ENCODE measurements at places on chromosomes 3 and 15.

DNA sequence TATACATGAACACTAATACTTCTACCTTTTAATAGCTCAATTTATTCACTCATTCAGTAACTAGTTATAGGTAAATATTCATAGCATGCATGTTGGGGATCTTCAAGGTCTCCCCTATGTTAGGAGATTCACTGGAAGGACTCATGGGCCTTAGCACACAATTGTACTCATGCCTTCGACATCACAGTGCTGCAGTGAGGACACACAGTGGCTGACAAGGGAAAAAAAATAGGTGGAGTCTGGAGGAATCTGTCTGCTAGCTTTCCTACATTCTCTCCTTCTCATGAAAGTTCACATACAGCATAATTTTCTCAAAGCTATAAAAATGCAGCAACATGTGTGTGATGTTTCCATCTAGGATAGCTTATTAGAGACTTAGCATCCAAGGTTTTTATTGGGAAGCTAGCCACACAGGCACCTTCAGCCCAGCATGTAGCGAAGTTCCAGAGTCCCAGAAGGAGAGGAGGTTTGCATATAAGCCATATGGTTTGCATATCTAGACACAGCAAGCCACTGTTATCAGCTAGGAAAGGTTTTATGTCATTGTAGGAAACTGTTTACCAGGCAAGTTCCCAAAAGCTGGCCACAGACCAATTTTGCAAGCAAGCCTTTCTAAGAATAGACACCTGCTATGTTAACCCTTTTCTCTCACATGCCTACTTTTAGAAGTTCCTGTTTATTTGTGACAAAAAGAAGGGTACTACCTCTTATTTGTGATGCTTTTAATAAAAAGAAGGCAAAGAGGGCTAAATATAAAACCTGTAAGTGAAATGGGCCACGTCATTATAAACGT, 46.4 kb downstream of the MORC1 start:
- DNase-seq: no peak
- no peak overlapping the region for H3K27ac ChIP-seq
- peaks cover 15% of the 10 kb centered on the region for H3K27me3 ChIP-seq
- H3K4me3 ChIP-seq: no peak overlapping the region
- peaks cover 9% of the 10 kb centered on the region for H3K4me1 ChIP-seq

DNA sequence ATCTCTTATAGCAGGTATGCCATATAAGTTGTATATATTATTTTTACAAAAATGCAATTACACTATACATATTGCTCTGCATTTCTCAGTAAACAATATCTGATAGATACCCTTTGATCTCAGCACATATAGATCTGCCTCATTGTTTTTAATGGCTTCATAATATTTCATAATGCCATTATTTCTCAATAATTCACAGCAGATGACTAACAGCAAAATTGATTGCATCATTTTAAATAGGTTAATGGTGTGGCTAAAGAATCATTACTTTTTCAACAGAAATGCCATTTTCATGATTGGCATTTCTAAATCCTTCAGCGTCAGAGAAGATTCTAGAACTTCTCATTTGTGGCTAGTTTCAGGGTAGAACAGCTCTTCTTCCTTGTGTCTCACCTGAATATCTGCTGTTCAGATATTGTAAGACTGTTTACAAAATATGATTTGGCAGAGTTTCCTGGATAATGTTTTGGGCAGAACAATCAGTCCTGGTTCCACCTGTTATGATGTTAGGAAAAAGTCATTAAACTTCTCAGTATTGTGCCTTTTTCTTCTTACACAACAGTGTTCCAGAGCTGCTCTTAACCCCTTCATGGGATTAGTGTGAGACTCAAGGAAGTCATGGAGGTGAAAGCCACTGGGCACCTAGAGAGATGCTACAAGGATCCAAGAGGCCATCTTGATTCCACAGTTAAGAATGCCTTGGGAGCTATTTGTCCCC, 397.6 kb upstream of the THBS1 start:
- H3K4me1 ChIP-seq: no peaks in the 10 kb centered on the region
- H3K36me3 ChIP-seq: no peaks in the 10 kb centered on the region
- H3K27me3 ChIP-seq: peaks cover 8% of the 10 kb centered on the region
- no peak for DNase-seq
- no peak overlapping the region for H3K4me3 ChIP-seq

DNA sequence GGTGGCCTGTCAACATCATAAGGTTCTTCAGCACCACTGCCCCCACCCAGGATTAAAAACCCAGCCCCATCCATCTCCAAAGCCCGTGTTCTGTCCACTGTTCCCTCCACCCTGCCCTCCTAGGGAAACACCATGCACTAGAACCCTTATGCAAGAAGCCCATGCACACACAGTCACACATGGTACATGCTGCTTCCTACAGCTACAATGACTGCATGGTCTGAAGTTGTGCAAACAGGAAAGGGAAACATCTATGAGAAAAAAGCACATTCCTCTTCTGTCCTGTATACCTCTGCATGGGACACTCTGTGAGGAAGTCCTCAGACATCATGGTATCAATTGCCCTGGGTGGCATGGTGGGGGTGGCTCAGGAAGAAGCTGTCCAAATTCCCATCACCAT, 108.6 kb upstream of the MRPS22 start:
- H3K27ac ChIP-seq: no peak overlapping the region
- H3K4me3 ChIP-seq: no peak overlapping the region
- peaks cover 12% of the 10 kb centered on the region for H3K27me3 ChIP-seq

DNA sequence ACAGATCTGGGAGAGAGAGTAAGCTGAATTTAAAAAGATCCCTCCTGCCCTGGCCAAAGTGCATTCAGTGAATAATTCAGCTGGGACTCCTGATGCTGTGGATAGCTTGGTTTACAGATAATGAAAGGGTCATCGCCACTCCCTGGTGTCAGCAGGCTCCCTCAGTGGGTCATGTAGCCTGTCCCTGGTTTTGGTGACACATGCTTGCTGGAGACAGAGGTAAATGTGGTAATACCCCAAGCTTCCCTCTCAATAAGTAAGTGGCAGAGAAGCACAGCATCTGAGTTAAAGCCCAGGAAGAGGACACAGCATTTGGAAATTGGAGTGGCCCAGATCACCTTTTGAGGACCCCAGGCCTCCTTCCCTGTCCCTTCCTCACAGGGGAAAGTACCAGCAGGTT, 1.8 kb downstream of the TMEM115 start:
- H3K4me1 ChIP-seq: peaks cover 48% of the 10 kb centered on the region
- DNase-seq: no peak
- H3K36me3 ChIP-seq: peaks cover 36% of the 10 kb centered on the region
- H3K4me3 ChIP-seq: peak overlapping the region; percentile 99
- no peaks in the 10 kb centered on the region for H3K27me3 ChIP-seq

DNA sequence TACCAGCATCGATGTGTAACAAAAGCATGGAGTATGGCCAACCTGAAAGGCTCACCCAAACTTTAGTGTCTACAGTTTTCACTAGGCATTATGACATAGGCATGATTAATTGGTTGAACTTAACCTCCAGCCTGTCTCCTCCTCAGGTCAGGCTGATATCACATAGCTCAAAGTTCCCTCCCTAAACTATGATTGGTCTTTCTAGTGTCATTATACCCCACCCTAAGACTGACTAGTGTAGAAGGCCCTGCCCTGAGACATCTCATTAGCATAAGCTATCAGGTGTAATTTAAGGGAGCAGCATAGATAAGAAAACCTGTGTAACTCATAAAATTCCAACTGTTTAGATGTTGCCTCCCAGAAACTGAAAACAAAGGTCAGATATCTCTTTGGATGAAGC, 195.2 kb downstream of the ALCAM start:
- H3K36me3 ChIP-seq: peaks cover 2% of the 10 kb centered on the region
- H3K27me3 ChIP-seq: no peaks in the 10 kb centered on the region
- no peaks in the 10 kb centered on the region for H3K4me1 ChIP-seq
- no peak overlapping the region for H3K27ac ChIP-seq
- no peak overlapping the region for H3K4me3 ChIP-seq

DNA sequence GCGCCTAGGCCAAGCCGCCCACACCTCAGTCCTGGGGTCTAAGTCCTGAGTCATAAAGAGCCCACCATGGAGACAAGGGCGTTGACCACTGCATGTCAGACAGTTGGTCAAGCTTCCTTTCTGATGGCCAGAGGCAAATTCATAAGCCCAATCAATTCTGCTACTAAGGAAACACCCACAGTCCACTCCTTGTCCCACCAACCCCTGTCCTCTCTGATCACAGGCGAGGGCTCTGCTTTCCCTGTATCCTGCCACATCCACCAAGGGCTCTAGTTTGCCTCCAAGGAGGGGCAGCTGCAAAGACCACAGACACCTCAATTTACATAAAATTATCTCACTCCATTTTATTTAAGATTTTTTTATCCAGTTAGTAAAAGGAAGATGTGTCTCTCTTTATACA, 25.3 kb downstream of the CHAC1 start:
- DNase-seq: no peak
- no peak overlapping the region for H3K4me3 ChIP-seq
- peaks cover 5% of the 10 kb centered on the region for H3K4me1 ChIP-seq
- no peak overlapping the region for H3K27ac ChIP-seq
- H3K36me3 ChIP-seq: peaks cover 44% of the 10 kb centered on the region
- H3K27me3 ChIP-seq: no peaks in the 10 kb centered on the region

DNA sequence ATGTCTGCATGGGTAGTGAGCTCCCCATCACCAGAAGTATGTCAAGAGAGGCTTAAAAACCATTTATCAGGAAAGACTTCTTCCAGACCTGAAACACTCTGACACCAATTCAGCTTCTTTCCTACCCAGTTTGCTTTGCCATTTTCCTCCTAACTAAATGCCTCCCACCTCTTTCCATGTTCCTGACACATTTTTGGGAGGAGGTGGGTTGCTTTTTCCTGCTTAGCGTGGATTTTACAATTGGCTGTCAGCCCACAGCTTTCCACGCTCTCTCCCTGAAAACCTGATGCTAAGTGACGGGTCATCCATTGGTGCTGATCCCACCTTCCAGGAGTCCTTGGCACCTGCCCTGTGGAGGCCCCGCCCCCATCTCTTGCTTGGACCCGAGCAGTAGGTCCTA, 264.9 kb upstream of the ST8SIA2 start:
- H3K27me3 ChIP-seq: no peaks in the 10 kb centered on the region
- H3K36me3 ChIP-seq: peaks cover 45% of the 10 kb centered on the region
- no peak for DNase-seq
- H3K4me1 ChIP-seq: no peaks in the 10 kb centered on the region

DNA sequence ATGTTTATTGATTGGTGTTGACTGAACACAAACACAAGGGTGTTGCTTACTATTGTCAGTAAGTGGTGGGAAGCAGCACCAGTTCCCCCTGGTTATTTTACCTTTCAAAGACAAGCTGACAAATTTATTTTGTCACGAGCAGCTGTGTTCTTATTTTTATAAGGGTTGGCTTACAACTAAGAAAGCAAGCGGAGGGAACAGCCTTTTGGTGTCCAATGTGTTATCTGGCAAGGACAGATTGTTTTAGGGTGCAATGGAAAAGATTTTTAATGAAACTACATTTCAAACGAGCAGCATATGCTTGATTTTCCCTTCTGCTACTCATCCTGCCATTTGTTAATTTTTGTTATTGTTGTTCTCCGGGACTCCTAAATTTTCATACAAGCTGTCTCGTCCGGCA, 920.6 kb upstream of the CFAP20DC start:
- peaks cover 2% of the 10 kb centered on the region for H3K4me1 ChIP-seq
- H3K27ac ChIP-seq: no peak overlapping the region
- H3K4me3 ChIP-seq: no peak overlapping the region

DNA sequence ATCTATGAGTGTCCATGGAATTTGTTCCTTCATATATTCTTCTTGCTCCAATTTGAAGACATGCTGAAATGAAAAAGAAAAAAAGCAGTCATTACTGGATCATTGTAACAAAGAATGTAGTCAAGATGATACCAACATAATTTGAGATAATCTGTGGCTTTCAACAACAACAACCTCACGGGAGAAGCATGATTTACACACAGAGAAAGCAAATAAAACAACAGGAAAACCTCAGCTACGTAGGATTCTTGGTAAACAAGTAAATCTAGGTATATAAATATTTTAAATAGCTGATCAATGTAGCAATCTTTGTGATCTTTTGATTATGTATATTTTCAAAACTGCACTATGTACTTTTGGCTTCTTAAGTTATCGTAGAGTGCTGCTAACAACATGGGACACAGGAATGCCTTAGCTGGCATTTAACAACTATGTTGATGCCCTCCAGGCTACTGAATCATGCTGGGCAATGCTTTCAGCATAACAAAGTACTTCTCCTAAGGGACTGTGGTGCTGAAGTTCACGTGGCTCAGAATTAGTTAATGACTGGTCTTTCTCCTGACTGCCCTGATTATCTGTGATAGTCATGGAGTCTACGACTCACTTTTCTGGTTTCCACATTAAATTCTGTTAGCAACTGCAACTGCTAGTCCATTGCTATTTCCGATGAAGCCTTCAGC, 96.5 kb upstream of the MYO5C start:
- H3K27me3 ChIP-seq: no peaks in the 10 kb centered on the region
- H3K36me3 ChIP-seq: peaks cover 14% of the 10 kb centered on the region
- no peaks in the 10 kb centered on the region for H3K4me1 ChIP-seq
- no peak overlapping the region for H3K27ac ChIP-seq
- no peak overlapping the region for H3K4me3 ChIP-seq

- H3K27ac ChIP-seq: no peak overlapping the region
- no peak for DNase-seq
- H3K4me3 ChIP-seq: no peak overlapping the region
Measured at GRCh38 chr3:66363148-66363547, 137.7 kb downstream of the LRIG1 start.

DNA sequence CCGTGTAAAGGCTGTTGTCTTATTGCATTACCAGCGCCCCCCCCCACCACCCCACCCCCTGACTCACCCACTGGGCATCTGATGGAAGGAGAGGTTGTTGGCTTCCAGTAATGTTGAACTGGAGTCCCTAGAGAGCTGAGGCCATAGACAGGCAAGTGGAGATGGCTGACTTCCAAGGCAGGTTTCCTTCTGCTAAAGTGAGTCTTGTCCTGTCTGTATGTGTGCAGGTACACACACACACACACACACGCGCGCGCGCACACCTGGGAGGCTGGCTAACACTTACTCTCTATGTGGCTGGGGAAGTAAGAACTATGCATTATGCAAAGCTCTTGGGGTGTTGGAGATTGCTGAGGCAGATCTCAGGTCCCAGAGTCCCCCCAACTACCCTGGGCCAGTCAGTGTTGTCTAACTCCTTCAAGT, 1.6 kb upstream of the KY start:
- no peak overlapping the region for H3K27ac ChIP-seq

DNA sequence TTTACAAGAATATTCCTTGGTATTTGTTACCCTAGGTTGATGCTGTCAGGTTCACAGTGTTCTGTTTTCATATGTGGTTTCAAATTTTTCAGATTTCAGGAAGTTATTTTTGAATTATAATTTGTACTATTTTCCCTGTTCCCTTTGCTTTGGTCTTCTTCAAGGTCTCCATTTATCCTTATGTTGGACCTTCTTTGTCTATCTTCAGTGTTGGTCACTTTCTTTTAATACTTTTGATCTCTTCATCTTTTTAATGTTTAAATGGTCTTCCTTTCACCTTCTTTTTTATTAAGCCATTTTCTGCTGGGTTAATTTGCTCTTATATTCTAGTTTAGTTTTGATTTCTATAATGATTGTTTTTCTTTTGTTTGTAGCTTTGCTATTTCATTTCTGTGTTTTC, 61.3 kb downstream of the KLHL25 start:
- DNase-seq: no peak
- H3K4me3 ChIP-seq: no peak overlapping the region
- peak overlapping the region; percentile 46 for H3K27ac ChIP-seq
- H3K36me3 ChIP-seq: peaks cover 71% of the 10 kb centered on the region

Measured in activated naive CD4-positive, alpha-beta T cell treated with anti-CD3 and anti-CD28 coated beads, Interleukin-2, amount 10 ng/mL, durations not matched to agents 7 days and 5 days (primary cell).